Glutamatergic neuron (in vitro differentiated cells): ENCODE measurements at places on chromosomes 5 and 9.

DNA sequence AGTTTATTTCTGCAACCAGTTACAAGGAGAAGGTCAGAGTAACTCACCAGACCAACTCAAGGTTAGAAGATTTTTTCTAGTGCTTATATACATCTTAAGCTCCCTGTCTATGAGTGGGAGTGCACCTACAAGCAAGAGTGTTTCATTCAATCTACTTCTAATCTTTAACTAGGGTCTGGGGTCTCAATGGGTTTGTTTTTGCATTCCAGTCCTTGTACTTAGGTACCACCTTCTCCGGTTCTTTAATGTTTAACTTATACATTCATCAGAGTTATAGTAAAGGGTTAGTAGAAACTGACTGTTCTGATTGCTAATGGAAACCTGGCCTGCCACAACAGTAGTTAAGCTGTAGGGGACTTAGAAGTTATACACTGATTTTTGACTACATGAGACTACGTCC is 271.7 kb downstream of the HTR1A start:
- no peak for DNase-seq

- DNase-seq, result no peak
Observed at GRCh38 chr5:134553821-134554267, 28.4 kb downstream of the JADE2 start.

GRCh38 chr5:7638456-7638855 is 212.5 kb downstream of the CFAP90 start:
- DNase-seq, result no peak

GRCh38 chr9:101514071-101514470 is 19.6 kb upstream of the RNF20 start:
- no peak for DNase-seq

- no peak for DNase-seq
Observed at GRCh38 chr9:115034801-115035200, 83.2 kb downstream of the TNC start.

- DNase-seq, result no peak
Observed at GRCh38 chr5:124812771-124813358, 66.4 kb upstream of the ZNF608 start.

DNA sequence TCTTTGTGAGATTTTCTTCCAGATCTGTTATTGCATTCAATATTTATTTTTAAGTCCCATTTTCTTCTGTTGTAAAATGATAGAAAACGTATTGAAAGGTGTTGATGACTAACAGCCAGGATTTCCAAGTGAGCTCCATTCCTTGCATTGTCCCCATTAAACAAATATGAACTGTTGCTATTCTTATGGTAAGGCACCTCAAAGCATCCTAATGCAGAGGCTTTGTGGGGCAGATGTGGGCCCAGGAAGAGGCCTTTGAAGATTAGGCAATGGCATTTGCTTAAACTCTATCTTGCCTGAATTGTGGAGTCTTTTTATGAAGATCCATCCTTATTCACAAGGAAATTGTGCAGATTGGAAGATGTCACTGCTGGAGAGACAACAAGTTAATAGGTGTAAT is 38.9 kb downstream of the NTRK2 start:
- no peak for DNase-seq

DNA sequence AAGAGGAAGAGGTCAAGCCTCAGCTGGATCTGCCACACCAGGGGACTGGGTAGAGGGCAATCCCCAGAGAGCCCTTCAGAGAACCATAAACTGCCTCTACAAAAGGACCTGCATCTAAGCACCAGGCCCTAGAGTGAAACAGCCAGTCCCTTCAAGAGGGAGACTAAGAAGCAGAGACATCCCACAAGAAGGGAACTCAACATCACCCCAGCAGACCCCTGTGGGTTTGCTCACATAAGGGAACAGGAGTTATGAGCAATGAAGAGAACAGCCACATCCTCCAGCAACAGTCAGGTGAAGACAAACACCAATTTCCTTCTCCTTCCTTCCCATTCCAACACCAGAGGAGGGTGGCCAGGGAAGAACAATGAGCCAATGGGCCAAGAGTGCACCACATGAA is 48.9 kb downstream of the TNFSF15 start:
- DNase-seq, result no peak

DNA sequence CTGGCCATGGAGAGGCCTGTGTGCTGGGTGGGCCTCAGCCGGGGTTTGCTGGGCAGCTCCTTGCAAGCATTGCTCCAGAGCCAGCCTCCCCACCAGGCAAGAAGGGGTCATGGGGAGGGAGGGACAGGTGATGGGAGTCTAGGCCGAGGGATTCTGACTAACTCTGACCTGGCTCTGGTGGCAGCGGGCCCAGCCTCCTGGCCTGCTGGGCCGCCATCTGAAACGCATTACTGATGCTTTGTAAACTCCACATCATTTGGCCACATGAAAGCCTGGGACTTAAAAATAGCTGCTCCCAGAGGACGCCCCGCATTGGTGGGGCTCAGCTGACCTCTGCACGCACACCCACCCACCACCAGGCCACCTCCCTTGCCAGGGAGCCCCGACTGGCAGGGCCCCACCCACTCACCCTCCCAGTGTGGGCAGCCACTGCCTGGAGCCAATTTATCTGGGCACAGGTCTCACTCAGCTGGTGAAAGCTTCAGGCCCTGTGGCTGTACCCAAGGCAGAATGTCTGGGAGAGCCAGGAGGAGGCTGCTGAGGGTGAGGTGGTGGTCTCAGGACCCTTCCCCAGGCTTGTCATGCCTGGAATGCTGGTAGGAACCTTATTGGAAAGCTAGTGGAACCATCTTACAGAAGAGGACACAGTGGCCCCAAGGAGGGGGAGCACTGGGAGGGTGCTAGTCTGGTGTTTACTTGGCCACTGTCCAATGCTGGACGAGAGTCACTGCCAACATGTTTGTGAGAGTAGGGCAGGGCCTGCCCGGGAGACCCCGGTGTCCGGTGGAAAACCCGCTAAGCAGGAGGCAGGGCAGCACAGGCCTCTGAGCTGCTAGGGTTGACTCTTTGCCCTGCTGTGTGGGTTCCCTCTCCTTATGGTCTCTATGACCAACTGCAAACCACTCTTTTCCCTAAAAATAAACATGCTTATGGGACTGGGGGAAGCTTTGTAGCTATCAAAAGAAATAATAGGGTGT is 10.8 kb downstream of the TCF7 start:
- no peak for DNase-seq

- DNase-seq, result no peak
Observed at GRCh38 chr5:56279979-56280378, 46.8 kb upstream of the ANKRD55 start.

DNA sequence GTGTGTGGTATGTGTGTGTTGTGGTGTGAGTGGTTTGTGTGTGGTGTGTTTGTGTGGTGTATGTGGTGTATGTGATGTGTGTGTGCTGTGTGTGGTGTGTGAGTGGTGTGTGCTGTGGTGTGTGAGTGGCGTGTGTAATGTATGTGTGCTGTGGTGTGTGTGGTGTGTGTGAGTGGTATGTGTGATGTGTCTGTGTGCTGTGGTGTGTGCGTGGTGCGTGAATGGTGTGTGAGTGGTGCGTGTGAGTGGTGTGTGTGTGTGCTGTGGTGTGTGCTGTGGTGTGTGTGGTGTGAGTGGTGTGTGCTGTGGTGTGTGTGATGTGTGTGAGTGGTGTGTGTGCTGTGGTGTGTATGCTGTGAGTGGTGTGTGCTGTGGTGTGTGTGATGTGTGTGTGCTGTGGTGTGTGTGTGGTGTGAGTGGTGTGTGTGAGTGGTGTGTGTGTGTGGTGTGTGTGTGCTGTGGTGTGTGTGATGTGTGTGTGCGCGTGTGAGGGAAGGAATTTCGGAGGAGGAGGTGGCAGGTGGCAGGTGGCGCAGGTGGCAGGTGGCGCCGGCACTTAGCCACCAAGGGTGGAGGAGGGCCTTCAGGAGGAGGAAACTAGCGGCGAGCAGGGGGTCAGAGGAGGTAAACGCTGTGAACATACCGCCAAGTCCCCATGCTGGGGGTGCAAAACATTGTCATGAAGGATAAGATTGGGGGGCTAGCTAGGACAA is 191.8 kb downstream of the MELK start:
- DNase-seq, result no peak
